ENCODE measurements at places on chromosomes 13 and 19.

DNA sequence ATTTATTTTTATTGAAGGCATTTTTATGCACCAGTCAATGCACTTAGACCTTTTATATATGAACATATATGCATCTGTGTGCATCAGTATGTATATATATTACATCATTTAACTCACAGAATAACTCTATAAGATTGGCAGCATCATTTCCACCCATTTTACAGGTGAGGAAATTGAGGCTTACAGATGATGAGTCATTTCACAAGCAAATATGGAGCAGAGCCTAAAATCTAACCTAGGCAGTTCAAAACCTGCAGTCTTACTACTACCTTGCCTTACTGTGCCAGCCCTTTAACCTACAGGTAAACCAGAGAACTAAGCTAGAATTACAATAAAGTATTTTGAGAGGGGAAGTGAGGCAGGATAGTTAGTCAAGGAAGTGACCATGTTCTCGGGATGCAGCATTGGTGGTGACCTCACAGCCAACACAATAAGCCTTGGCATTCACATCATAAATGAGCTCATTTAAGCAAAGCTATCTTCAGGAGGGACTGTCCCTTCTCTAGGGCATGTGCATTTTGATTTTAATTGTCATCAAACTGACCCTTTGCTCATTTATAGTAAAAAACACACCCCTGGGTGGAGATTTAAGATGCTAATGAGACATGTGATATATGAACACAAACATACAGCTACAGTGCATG, 274.3 kb downstream of the DCLK1 start:
- DNase-seq = no peak

GRCh38 chr13:55120631-55121030, 2020.1 kb upstream of the PRR20A start:
- DNase-seq = no peak

DNA sequence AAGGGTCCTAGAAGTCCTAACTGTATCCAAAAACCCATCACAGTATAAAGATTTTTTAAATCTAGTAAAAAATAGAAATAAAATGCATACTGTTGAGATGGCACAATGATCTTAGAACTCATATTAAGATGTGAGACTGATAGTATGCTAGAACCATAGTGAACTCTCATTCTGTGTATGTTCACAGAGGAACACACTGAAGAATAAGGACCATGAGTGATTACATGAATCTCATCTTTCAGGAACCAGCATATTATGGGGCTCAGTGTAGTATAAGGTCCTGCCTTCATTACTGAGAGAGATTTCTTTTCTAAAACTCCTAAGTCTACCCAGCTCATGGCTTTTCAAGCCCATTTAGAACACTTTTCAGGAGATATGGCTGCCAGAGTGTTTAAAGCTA, 59.8 kb upstream of the RFC3 start:
- DNase-seq = no peak

DNA sequence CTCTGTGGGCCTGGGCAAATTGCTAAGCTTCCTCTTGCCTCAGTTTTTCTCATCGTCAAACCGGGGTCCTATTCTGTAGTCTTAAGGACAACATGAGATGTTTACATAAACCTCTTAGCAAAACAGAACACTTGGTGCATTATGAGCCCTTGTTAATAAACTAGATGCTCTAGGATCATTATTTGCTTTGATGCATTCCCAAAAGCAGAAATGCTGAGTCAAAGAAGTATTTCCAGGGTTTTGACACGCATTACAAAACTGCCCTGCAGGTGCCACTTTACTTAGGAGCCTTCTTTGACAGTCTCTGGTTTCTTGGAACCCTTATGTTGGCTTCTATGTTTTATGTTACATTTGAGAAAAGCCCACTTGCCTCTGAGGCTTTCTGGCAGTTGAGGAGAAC, 12.1 kb downstream of the AKAP11 start:
- DNase-seq = no peak

GRCh38 chr13:79646880-79647279, 165.9 kb downstream of the NDFIP2 start:
- no peak for DNase-seq

GRCh38 chr13:82698941-82699340, 1183.3 kb downstream of the SLITRK1 start:
- DNase-seq = no peak

- DNase-seq = no peak
Measured at GRCh38 chr13:29952245-29952644, 101.8 kb upstream of the UBL3 start.

DNA sequence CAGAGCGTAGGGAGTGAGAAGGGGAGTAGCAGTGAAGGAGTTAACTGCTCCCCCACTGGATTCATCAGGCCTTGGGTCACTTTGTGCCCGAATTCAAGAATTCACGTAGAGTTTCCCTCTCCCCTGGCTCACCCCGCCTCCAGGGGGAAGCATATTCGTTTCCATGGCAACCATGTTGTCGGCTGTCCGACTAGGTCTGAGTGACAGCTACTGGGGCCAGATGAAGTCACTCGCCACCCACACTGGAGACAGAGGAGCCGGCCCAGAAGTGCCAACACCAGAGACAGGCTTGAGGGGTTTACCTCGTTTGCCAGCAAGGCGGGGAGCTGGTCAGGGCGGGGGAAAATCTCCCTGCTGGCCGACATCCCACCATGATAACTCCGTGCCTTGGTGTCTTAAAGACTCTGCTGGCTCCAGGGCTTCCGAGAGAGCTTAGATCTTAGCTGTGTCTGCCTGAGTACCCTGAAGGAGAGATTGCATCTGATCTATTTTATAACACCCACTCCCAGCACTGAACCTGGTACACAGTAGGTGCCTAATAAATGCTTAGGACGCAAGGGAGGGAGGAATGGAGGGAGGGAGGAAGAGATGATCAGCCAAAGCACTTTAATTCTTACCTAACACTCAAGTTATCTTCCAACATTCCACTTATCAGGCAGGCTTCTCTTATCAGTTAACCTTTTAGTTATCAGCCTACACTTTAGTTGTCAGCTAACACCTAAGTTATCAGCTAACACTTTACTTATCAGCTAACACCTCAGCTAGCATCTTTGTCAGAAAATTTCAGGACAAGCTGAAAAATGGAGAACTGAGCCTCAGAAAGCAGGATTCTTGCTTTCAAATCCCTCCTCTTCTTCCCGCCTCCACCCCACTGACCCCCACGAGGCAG, 57.2 kb upstream of the ZNRF4 start:
- no peak for DNase-seq

GRCh38 chr19:38049105-38049649, 142.2 kb downstream of the SIPA1L3 start:
- DNase-seq = no peak

- no peak for DNase-seq
Measured at GRCh38 chr19:7595466-7596133, at the start of gene CAMSAP3. CAMSAP3 (plus strand) TSS chr19:7595863; CDS start chr19:7596003, 140 bp downstream.

DNA sequence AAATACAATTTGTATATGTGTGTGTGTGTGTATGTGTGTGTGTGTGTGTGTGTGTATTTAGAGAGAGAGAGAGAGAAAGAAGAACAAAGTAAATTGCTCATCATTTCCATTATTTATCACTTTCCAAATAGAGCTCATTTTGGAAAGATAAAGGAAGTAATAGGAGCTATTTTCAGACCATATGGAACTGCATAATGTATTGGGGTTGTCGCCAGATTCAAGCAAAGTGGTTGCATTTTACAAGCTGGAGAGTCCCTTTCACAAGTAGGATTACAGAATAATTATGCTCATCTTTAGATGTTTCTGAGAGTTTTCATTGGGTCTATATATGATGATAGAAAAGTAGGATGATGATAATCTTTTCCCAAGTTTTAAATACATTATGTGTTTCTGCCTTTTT, 842.7 kb upstream of the SLC10A2 start:
- DNase-seq = no peak

Data from femur (tissue), 1 donor.